Ureter (tissue), 1 donor: ENCODE measurements at places on chromosomes 12 and 14. TPM values are rescaled to one million over a fixed set of nuclear protein-coding genes. Genes with fewer than 3 reads are reported as not detected.

DNA sequence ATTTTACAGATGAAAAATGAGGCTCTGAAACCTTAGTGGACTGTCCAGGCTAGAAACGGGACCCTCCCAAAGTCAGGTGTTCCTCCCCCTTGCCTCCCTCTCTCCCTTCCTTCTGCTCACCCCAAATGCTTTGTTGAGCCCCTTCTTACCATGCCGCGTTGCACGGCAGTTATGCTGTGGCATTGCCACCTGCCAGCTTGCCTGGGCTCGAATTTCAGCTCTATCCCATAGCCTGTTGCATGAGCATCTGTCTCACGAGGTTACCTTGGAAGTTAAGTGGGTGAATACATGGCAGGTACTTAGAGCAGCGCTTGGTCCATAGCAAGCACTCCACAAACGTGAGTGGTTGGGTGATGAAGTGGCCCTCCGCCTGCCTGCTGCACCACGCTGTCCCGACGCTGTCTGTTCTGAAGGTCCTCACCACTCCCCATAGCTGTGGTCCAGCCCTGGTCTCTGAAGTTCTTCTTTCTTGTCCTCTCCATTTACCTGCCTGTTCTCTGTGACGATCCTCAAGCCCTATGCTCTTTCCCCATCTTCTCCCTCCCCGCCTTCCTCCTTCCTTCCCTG, 269.9 kb downstream of the CACNA1C start:
- DNase-seq, result no peak

Gene FOXN4
- not detected for total RNA-seq

Gene KCNK13
- 0.39 TPM for total RNA-seq

GRCh38 chr14:77139540-77140358, 1.8 kb downstream of the ZDHHC22 start:
- DNase-seq, result no peak

Gene SOAT2
- total RNA-seq, result 0.18 TPM

DNA sequence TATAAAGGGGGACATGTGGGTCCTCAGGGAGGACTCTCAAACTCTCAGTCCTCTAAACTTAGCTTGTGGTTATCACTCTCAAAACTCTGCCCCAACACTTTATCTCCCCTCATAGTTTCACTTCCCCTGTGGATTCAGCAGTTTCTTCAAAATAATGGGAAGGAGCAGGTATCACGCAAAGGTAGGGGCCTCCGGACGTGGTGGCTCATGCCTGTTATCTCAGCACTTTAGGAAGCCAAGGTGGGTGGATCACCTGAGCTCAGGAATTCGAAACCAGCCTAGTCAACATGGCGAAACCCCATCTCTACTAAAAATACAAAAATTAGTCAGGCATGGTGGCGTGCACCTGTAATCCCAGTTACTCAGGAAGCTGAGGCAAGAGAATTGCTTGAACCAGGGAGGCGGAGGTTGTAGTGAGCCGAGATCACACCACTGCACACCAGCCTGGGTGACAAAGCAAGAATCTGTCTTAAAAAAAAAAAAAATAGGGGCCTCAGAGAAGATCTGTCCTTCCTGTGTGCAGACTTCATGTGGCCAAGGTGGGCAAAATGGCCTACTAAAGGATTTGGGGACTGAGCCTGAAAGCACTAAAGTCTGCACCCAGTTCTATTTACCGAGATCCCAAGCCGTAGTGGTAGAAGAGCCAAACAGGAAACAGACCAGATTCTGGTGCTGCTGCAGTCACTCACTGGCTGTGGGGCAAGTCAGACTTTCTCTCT, 6.4 kb downstream of the ITGB7 start:
- no peak for DNase-seq

- DNase-seq, result no peak
Measured at GRCh38 chr12:108201808-108202207, 72.7 kb downstream of the WSCD2 start.

GRCh38 chr14:100440207-100440631, 117.1 kb downstream of the SLC25A47 start:
- DNase-seq, result no peak

DNA sequence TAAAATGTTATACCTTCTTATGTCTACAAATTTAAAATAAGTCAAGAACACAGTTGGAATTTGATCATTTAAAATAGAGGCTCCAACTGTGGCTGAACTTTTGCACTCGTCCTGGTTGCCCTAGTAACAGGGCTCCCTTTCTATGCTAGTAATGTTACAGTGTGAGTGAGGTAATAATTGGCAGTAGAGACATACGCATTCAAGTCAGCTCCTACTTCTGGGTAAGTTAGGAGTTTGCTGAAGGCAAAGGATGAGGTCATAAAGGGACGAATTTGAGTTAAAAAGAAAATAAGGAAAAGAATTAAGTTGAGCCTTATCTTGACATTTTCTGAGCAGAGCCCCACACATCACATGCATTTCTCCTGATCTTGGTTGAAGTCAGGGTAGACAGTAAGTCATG, 129.1 kb downstream of the TMEM117 start:
- DNase-seq, result no peak

GRCh38 chr14:87940894-87941293, 52.1 kb downstream of the GALC start:
- no peak for DNase-seq

DNA sequence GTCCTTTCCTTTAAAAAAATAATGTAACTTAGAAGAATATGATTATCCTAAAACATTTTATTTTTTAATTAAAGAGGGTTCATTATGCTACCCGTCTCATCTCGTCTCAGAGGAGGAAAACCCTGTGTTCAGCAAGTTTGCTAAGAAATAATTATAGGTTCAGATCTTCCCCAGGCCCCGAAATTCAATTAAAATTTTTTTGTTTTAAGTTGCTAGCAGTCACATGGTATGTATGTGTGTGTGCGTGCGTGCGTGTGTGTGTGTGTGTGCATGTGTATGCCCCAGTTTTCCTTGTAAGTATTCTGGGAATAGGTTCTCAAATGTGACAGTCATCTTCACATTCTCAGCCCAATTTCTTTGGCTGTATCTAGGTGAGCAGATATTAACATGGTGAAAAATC, 86.6 kb upstream of the HOXC13 start:
- no peak for DNase-seq

Gene KRT79
- not detected for total RNA-seq

DNA sequence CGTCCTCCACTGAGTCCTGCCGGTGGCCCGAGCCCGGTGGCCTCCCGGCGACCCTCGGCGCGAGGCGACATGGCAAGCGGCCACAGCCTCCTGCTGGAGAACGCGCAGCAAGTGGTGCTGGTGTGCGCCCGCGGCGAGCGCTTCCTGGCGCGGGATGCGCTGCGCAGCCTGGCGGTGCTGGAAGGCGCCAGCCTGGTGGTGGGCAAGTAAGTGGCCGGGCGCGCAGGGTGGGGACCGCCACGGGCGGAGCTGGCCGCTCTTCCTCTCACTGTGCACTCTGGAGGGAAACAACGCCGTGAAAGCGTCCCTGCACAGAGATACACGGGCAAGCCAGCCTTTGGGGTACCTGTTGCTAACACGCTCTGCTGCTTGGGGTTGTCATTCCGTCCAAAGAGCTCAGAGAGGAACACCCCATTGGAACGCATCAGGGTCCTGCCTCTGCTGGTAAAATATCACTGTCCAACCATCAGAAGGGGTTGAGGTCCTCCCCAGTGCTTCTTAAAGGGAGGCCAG, at the start of gene AMDHD1:
AMDHD1 (plus strand) TSS at position 2 of the 513 bp plus-strand sequence; CDS start at position 70, 68 bp downstream.
- DNase-seq, result peak; percentile 47

- no peak for DNase-seq
Measured at GRCh38 chr12:128137140-128137539, 129.8 kb upstream of the TMEM132C start.

Gene INHBE
- 0.23 TPM for total RNA-seq

Gene GDF3
- not detected for total RNA-seq

DNA sequence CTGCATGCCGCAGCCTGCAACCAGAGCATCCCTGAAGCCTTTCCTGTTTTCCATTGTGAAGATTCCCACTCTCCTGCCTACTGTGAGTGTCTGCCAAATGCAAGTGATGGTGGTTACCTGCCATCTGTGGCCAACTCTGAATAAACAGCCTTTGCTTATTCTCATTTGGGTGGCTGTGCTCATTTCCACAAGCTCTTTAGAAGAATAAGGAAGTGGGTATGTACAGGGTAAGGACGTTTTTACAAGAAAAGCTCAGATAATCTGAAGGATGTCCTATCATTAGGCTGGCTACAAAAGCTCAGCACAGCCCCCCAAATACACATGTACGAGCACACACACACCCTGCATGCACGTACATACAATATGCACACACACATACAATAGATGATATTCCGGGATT, 7.3 kb upstream of the RNASE1 start:
- no peak for DNase-seq

DNA sequence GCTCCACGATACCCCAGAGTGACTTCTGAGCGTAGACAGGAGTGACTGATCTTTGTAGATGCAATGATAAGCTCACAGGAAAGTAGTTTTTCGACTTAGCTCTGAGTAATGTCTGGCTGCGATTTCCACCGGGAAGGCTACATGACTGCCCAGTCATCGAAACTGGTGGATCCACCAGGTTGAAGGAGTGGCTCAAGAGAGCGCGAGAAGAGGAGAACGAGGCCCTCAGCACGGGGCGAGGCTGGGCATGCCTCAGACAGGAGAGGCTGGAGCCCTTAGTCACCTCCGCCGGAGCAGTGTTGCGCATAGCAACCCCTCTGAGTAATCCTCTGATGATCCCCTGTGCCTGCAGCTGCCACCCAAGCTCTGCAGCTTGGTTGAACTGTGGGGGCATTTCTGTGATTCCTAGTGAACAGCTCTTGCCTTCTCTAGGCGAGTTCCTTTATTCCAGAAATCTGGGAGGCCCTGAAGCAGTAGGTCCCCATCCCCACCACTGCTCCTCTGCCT, 25.6 kb downstream of the ELK3 start:
- DNase-seq, result peak; percentile 84

- no peak for DNase-seq
Measured at GRCh38 chr12:11630046-11630706, 19.3 kb upstream of the ETV6 start.

- peak; percentile 29 for DNase-seq
Measured at GRCh38 chr12:34402899-34403705, 380.8 kb downstream of the ALG10 start.

Gene SNX6
- total RNA-seq, result 71.8 TPM

DNA sequence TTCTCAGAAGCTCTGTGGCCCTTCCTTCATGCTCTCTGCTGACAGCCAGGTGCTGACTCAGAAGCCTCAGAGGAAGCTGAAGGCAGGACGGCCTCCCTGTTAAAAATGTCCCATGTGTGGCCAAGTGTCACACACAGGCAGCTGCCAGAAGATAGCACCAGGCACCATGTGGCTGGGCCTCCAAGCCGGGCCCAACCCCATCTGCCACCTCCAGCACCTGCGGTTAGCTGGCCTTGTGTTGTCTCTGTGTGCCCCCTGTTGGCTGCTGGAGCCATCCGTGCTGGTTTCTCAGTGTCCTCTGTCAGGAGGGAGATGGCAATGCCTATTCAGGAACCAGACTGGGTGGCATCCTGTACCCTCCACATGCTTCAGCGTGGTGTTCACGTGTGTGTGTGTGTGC, 63.2 kb downstream of the TSPAN11 start:
- no peak for DNase-seq

Gene FGF23
- total RNA-seq, result not detected

GRCh38 chr12:19783547-19784444, 344.5 kb downstream of the AEBP2 start:
- DNase-seq, result no peak

Gene OAS1
- 48.4 TPM for total RNA-seq

Gene LALBA
- not detected for total RNA-seq

Gene ACVRL1
- total RNA-seq, result 46.8 TPM

Gene LRFN5
- total RNA-seq, result 12.6 TPM

GRCh38 chr14:75597149-75597548, 18.7 kb downstream of the FLVCR2 start:
- no peak for DNase-seq

GRCh38 chr14:58297412-58297761, 968 bp upstream of the ARID4A start:
- DNase-seq, result peak; percentile 54

Gene ABCD2
- 4.6 TPM for total RNA-seq

DNA sequence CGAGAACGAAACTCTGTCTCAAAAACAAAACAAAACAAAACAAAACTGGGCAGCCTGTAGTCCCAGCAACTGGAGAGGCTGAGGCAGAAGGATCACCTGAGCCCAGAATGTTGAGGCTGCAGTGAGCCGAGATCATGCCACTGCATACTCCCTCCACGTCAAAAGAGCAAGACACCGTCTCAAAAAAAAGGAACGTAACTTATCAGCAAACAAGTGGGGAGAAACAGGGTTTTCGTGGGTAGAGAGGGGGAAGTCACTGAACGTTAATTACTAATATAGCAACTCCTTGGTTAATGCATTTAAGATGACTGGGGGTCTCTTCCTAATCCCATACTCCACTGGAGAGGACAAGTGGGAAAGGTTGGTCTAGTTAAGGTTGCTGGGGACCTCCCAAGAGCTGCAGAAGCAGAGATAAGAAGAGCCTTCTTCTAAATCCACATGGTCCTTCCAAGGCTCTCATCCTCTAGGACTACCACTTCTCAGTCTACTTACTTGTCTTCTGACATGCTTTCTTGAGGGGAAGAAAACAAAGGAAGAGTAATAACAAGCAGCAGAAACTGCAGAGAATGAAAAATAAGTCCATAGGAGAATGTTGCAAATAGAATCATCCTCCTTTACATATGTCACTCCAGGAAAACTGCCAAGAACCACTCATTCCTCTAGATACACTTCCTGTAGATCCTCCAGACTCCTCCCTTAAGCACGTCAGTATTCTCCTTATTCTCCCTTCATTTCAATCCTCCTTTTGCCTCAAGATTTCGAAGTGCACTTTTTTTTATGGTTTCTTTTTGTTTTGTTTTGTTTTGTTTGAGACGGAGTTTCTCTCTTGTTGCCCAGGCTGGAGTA, 5.8 kb downstream of the NUMB start:
- DNase-seq, result no peak

DNA sequence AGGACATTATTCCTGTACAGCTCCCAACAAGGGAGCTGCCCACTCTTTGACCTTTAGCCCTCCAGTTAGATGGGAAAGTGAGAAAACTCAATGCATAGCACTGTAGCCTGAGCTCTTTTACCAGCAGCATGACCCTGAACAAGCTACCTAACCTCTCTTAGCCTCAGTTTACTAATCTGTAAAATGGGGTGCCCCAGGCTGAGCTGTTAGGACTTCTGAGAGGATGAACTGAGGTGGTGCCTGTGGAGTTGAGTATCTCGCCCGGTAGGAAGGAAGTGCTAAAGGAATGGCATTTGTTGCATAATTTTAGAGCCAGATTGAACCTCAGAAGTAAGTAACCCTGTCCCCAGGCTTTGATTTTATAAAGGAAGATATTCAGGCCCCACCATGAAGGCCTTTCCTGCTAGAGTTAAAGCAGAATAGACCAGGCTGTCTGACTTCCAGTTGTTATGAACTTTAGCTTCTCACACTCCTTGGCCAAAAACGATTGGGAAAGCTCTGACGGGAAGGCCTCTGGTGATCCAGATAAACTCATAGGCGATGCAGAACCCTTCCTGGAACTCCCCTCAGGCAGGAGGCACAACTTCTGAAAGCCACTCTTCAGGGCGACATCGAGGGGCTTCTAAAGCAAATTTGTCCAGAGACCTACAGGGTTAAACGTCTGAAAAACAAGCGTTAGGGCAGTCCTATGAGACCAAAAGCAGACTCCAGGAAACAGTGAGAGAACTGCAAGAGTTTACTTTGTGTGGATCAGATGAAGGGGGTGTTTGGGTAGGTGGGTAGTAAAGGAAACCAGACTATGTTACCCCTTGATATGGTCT, 2.5 kb upstream of the SERPINA10 start:
- no peak for DNase-seq

- DNase-seq, result no peak
Measured at GRCh38 chr14:103731916-103732867, 16.6 kb downstream of the ZFYVE21 start.

Gene KCNC2
- total RNA-seq, result not detected

Gene CCDC175
- not detected for total RNA-seq

Gene TGM1
- 7.7 TPM for total RNA-seq

GRCh38 chr14:102314242-102315011, 5.1 kb upstream of the ZNF839 start:
- peak; percentile 89 for DNase-seq

Gene SPRYD4
- total RNA-seq, result 6.8 TPM
